ENCODE measurements at places on chromosomes 3 and 15.

DNA sequence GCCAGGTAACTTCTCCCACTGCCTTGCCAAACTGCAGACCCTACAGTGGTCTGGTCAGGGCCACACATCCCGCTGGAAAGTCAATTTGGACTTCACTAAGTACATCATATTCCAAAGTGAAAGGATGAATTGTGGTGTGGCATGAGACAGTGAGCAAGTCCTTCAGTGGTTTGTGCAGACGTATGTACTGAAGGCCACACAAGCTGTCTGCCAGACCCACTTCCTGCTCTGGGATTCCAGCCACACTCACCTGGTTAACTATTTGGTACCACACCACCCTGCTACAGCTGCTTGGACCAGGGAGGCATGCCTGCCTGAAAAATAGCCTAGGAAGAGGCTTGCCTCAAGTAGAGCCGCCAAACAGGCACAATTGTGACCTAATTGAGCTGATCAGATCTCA is 94.1 kb upstream of the STRIT1 start:
- no peak for DNase-seq

GRCh38 chr3:18189282-18190050 is 235.7 kb downstream of the SATB1 start:
- DNase-seq: no peak

DNA sequence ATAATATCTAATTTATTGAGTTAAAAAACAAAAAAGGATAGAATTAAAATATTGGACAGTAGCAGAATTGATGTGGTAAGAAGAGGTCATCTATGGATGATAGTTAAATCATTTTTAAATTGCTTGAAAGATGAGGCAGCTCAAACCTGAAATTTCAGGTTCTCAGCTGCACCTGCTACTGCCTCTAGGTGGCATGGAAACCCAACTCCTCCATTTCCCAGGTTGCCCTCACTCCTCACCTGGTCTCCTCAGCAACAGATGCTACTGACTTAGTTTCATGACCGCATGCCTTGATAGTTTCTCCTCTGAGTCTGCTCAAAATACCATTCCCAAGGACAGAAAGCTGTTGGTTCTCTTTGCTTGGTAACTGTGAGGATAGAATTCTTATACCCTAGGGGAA is 148.1 kb downstream of the ABHD5 start:
- no peak for DNase-seq

DNA sequence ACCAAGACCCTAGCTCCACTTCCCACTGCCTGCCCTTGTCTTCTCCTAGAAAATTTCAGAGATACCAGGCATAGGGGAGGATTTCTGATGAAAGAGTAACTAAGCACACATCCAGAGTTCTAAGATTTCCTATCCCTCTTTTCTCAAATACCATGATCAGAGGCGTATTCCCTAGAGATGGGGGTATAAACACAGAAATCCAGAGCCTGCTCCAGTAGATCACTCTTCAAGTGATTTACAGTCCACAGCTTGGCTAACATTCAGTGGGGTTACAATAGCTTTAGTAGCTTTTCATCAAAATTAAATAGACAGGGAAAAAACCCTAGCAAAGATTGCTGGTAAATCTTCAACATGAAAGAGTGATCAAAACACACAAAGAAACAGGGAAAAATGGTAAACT is 800.7 kb upstream of the GRM7 start:
- DNase-seq: no peak

DNA sequence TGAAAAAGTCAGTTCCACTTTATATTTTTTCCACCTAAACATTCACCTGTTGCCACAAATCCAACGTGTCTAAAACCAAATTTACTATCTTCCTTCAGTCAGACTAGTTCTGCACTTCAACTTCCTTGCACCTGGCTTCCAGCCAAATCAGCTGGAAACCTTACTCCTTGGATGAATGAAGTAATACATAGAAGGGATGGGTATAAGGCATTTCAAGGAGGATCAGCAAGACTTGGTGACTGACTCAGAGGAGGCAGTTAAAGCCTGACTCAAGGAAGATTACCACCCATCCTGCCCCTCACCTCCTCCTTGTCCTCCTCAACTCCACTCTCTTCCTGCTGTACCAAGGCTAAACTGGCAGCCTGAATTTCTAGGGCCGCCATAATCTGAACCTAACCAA is 37.1 kb downstream of the QTRT2 start:
- DNase-seq: no peak

GRCh38 chr3:128610451-128611070 is 40.1 kb downstream of the RPN1 start:
- DNase-seq: no peak

GRCh38 chr3:182303169-182303568 is 490.1 kb upstream of the ATP11B start:
- no peak for DNase-seq

DNA sequence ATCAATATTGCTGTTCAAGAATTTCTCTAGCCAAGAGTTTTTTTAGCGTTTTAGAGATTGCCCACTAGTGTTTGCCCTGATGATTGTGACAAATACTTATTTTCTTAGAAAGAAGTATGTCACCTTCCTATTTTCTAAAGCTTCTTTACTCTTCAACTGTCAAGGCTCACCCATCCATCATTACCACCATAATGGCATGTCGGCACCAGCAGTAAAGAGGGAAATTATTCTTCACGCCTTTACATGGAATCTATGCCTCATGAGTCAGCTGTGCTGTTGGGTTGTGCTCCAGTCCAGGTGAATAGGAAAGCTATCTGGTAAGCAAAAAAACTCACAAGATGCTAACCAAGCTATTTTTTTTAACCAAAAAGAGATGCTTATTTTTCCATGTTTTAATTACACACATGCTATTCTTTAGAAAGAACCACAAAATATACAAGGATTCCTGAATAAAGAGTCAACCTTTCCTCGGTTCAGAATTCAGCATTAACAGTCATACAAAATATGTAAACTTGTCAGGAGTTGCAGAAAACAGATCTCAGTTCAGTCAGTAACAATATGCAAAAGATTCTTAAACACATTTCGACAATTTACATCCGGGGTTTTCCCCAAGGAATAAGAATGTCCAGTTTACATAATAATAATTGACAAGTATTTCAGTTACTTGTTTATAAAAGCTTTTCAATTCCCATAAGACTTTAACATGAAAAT is 128.0 kb downstream of the ATP8B4 start:
- no peak for DNase-seq

DNA sequence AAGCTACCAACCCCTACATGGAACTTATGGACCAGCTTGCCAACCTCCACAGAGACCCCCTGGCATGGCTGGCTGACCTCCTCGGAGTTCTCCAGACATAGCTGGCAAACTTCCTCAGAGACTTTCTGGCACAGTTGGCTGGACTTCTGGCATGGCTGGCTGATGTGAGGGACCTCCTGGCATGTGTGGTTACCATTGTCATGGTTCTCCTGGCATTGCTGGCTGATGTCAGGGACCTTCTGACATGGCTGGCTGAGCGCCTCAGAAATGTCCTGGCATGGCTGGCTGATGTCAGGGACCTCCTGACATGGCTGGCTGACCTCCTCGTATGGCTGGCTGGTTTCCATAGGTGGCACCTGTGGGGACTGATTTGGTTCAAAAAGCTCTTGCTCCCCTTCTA is 17.5 kb downstream of the MAP1A start:
- no peak for DNase-seq

DNA sequence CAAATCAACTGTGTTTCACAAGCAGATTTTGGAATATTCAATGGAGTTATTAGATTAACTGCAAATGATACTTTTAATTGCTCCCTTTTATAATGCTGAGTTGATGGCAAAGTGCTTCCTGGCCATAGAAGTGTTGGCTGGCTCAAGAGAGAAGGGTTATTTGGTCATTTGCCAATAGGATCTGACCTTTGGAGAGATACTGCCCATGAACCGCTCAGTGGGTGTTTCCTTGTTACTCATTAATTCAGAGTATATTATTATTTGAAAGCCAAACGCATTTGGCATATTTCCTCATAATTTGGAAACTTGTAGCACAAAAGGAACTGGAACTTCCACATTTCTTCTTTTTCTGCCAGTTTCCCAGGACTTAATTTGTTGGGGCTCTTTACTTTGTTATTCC is 234.7 kb downstream of the CDIN1 start:
- DNase-seq: no peak

GRCh38 chr15:43410572-43411214 is 39.8 kb downstream of the TUBGCP4 start:
- no peak for DNase-seq

GRCh38 chr15:69597061-69597592 is 144.5 kb downstream of the RPLP1 start:
- DNase-seq: no peak

DNA sequence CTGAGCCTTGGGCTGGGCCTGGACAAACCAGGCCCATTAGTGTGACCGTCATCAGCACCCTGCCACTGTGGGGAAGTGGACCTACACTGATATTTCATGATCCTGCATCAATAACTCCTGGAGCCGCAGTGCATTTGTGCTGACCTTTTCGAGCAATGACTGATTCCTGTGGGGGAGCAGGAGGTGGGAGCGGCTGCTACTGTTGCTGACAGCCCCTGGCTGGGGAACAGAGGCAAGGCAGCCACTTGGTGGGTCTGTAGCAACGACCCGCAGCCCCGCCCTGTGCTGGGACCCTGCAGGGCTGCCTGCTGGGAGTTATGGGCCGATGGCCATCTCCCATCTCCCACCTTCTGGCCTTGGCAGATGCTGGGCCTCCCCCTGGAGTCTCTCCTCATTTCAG is 42.1 kb downstream of the CCDC33 start:
- DNase-seq: no peak

- DNase-seq: no peak
Observed at GRCh38 chr3:15576475-15576874, 24.9 kb downstream of the HACL1 start.

DNA sequence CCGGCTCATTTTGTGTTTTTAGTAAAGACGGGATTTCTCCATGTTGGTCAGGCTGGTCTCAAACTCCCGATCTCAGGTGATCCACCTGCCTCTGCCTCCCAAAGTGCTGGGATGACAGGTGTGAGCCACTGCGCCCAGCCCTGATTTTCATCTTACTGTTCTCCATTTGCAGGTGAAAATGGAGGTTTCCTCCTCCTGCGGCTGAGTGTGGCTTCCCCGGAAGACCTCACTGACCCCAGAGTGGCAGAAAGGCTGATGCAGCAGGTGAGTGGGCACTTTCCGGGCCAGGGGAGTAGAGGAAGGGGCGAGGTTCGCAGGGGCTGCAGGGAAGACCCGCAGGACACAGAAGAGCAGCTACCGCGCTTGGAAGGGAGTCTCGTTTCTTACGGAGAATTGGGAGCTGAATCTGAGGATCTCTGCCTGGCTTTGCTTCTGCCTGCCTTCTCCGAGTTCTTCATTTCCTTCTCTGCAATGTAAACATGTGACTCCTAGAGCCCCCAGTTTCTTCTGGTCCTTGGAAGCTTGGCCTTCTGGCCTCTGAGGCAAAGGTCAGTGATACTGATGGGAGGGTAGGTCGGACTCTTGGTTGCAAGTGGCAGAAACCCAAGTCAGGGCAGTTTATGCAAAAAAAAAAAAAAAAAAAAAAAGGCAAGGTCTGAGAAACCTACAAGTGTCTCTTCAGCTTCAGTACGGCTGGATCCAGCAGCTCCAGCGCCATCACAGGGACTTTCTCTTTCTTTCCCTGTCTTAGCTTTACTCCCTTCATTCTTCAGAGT is 8.9 kb downstream of the MUC20 start:
- no peak for DNase-seq

- DNase-seq: no peak
Observed at GRCh38 chr3:32842531-32842931, 24.7 kb downstream of the TRIM71 start.

- DNase-seq: no peak
Observed at GRCh38 chr3:14587740-14588360, 47.7 kb upstream of the GRIP2 start.

GRCh38 chr3:54736459-54736858 is 191.4 kb downstream of the LRTM1 start:
- DNase-seq: no peak
